ENCODE measurements at places on chromosomes 4 and X.

DNA sequence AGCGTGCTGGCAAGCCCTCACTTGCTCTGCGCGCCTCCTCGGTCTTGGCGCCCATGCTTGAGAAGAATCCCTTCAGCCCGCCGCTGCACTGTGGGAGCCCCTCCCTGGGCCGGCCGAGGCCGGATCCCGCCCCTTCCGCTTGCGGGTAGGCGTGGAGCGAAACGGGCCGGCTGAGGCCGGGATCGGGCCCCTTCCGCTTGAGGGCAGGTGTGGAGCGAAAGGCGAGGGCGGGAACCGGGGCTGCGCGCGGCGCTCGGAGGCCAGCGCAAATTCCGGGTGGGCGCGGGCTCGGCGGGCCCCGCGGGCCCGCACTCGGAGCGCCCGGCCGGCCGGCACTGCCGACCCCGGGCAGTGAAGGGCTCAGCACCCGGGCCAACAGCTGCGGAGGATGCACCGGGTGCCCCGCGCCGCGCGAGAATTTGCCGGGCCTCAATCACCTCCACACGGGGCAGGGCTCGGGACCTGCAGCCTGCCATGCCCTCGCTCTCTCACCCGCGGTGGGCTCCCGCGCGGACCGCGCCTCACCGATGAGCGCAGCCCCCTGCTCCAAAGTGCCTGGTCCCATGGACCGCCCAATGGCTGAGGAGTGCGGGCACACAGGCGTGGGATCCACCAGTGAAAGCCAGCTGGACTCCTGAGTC, 58.1 kb upstream of the GBA3 start:
- DNase-seq, result no peak

- DNase-seq, result no peak
These were observed 28.8 kb downstream of the ING2 start for GRCh38 chr4:183533698-183534097.

DNA sequence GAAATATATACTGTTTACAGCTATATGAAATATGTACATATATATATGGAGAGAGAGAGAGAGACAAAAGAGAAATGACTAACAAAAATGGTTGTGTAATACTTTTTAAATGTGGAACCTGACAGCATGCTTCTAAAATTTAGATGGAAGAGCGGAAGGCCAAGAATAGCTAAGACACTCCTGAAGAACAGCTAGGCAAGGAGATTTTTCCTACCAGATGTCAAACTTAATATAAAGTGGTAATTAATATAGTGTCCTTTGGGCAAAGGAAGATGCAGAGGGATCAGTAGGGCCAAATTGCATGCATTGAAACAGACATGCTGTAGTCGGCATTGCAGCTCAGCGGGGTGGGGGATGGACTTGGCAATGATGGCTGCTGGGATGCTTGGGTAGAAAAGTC, 45.2 kb downstream of the ADD1 start:
- DNase-seq, result peak; percentile 10

- DNase-seq, result peak; percentile 58
These were observed 17.5 kb downstream of the MAML3 start for GRCh38 chr4:140136509-140136908.

DNA sequence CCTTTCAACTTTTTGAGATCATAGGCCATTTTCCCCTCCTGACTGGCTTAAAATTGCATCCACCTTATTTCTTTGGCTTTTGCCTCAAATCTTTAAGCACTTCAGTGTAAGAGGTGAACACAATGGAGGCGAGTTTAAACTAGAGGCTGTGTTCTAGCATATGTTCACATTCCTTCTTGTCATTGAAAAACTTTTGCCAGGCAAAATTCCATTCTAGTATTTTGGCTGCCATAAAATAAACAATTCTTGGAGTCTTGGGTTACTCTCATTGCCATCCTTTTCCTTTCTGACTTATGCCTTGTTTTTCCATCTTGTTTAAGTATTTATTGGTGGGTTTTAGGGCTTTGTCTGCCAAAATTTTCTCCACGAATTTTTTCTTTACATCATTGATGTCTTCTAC, 137.3 kb upstream of the ANXA10 start:
- peak; percentile 55 for DNase-seq

DNA sequence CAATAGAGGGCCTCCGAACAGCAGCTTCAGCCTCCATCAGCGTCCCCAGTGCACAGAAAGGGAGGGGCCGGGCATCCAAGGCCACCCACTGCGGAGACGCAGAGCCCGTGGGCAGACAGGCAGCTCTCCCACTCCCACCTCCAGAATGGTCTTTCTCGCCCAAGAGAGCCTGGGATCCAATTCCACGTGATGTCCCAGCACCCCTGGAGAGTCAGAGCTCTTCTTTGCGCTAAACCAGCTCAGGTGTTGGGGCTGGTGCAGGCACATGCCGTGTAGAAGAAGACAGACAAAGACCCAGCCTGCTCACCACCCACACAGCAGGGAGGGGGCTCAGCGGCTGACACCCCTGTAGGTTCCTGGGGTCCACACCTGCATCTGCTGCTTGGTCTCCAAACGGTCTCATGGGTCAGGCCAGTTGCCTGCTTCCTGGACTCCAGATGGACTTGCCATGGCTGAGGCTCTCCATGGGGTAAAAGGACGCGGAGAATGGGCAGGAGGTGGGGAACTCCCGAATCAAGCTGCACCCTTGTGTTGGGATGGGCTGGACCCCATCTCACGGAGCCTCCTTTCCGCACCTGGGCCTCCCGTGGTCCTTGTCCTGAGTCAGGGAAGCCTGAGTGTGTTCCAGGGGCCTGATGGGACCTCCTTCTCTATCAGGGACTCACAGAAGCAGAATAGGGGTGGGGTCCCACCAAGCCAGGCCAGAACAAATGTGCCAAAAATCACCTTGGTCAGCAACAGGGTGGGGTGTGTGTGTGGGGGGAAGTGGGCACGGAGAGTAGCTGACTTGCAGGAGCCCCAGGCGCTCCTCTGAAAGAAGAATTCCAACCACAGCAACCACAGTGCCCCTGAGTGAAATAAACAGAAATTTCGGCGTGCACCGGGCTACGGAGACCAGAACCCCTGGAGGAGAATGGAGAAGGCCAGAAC, 11.6 kb upstream of the ASMTL start:
- no peak for DNase-seq

DNA sequence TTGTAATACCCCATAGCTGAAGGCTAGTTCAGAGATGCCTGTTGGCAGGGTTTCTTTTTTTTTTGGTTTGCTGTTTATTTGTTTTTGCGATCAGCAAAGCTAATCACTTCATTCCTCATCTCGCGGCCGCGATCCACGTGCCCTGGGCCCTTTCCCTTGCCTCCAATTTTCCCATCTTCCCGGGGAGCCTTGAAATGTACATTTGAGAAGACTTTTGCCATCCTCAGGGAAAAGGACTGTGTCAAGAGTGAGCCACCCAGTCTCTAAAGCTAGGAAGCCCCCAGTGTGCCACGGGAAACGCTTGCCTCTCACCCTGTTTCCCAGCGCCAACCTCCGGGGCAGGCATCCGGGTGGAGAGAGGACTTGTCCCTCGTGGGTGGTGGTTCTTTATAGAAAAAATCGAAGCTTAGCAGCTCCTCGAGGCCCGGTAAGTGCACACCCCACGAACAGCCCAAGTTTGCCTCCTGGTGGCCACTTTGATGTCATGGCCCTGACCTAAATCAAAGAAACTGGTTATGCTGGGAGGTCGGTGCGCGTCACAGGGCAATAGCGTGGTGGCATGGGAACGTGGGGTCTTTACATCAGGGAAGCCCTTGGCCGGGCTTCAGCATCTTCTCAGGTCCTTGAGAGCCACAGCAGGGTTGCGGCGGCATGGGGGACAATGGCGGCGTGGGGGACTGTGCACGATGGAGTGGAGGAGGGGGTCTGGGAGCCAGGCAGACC, 42.0 kb downstream of the MAP7D3 start:
- DNase-seq, result peak; percentile 45

DNA sequence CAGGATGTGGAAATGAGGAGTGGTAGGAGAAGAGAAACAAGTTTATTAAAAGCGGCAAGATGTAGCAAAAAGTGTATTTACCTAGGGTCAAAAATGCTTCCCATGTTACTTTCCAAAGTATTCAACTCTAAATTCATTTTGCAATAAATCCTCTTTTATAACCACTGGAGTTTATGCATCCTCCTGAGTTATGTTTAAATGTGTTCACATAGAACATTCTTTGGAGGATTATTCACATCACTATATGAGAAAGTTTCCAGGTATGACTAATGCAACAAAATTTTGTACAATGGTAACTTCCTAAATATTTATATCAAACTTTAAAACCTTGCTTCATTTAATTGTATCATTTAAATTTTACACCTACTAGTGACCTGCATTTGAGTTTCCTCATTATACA, 870.6 kb upstream of the SLIT2 start:
- peak; percentile 74 for DNase-seq

DNA sequence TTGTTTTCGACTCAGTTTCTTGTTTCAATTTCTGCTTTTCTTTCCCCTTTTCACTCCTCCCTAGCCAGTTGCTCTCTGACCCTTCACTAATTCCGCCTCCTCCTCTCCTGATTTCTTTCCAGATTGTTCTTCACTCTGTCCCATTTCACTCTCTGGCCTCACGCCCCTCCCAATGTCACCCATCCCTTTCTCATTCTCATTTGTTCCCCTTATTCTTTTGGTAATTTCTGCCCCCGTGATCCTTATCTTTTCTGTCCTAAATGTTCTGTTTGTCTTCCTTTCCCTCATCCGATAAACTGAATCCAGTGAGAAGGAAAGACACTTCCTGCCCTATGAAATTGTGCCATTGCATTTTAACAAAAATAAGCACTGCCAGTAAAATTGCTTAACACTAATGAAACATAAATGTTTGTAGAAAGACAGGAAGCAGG, 94.5 kb upstream of the RASGEF1B start:
- no peak for DNase-seq

DNA sequence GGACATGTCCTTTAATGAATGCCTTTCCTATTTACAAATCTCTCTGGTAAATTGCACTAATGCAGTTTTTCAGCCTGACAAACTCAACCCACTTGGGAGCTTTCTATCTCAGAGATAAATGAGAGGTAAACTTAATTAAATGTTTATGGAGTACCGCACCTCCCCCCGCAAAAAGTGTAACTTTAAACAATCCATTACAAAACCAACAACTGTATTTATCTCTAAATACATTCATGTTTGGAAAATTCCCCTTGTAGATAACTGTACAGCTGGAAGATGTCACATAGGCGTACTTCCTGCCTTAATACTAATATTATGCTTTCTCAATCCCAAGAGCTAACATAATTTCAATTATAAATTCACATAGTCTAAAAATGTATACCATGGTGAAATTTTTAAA, 215.5 kb downstream of the LDB2 start:
- peak; percentile 49 for DNase-seq

GRCh38 chr4:145842224-145842887, 96.3 kb downstream of the ZNF827 start:
- no peak for DNase-seq

- no peak for DNase-seq
These were observed 165.9 kb upstream of the TLL1 start for GRCh38 chr4:165707128-165707527.

GRCh38 chr4:81740487-81740886, 268.8 kb upstream of the RASGEF1B start:
- DNase-seq, result no peak

- no peak for DNase-seq
These were observed 9.7 kb upstream of the PDGFC start for GRCh38 chr4:156981262-156981769.

- no peak for DNase-seq
These were observed 11.6 kb upstream of the CENPVL2 start for GRCh38 chrX:51694254-51694653.

DNA sequence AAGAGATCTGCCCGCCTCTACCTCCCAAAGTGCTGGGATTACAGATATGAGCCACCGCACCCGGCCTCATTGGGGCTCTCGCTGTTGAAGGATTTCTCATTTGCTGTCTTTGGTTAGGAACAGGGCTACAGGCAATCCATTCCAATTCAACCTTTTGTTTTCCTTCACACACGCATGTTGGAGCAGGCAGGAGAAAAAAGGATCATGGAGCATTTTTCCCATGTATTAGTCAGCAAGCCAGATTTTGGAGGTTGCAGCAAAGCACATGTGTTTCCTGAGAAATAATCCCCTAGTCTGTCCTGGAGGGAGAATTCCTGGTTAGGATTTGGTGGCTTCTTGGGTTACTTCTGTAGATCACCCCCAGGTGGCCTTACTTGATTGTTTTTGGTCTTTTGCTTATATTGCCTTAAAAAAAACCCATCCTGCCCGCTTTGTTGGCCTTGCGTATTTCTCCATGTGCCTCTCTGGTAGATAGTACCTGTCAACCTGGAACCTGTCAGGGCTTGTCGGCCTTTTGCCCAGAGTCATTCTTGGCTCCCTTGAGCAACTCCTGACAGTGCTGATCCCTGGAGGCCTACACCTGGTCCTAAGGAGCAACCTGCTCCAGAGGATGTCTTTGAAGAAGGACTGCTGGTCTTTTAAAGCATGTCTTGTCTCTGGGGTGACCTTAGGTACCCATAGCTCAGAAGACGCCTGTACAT, 82.4 kb upstream of the CLCN4 start:
- no peak for DNase-seq

DNA sequence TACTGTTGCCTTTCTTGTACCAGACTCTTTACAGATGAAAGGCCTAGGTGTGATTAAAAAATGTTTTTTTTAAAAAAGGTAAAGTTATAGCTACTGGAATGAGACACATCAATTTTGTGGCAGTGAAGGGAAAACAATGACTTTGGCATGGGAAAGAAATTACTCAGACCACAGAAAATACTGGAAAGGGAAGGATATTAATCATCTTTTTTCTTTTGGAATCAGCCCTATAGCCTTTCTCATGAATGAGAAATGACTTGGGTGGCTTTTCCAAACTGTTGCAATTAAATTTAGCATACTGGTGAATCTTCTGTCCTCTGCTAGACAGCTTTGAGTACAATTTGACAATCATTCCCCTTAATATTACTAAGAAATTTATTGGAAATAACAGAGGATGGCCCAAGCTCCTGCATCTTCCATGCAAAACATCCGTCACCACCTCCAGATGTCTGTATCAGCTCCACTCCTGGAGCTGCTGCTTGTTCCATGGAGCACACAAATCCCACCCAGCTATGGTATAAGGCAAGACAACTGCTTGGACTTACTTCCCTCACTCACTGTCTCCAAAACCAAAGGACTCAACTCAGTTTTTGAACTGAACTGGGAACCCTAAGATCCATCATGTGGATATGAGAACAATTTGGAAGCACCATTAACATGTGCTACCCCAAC, 97.6 kb upstream of the ARSJ start:
- DNase-seq, result peak; percentile 2

GRCh38 chr4:78310740-78311115, 240.8 kb upstream of the ANXA3 start:
- DNase-seq, result no peak

DNA sequence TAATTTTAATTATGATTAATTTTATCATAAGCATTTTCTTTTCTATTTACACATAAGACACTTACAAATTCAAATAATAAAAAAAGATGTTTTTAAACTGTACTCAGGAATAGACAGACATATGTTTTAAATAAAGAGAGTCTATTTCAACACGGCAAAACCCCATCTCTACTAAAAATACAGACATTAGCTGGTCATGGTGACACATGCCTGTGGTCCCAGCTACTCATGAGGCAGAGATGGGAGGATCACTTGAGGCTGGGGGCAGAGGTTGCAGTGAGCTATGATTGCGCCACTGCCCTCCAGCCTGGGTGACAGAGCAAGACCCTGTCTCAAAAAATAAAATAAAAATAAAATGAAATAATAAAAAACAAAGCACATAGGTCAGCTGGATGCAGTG, 14.8 kb downstream of the FAM9B start:
- DNase-seq, result no peak

GRCh38 chr4:52102587-52102986, 51.5 kb downstream of the SPATA18 start:
- no peak for DNase-seq
